ENCODE measurements at places on chromosomes 7 and 10.

GRCh38 chr7:147912291-147912690 lies 678.3 kb upstream of the C7orf33 start:
- no peak for DNase-seq

GRCh38 chr7:101465576-101466196 lies 103.0 kb downstream of the COL26A1 start:
- DNase-seq = peak; percentile 13

- DNase-seq = no peak
These were observed 1.4 kb downstream of the BMPER start for GRCh38 chr7:33906697-33907096.

GRCh38 chr10:22635650-22636049 lies 78.7 kb downstream of the PIP4K2A start:
- DNase-seq = no peak

All from spleen (tissue), 13 donors.